Stimulated activated CD8-positive, alpha-beta memory T cell treated with anti-CD3 and anti-CD28 coated beads, Interleukin-7, amount 100 ng/mL, for 1 hour (primary cell): ENCODE measurements at places on chromosomes 5 and 9.

- no peak for DNase-seq
These were observed 80.6 kb downstream of the WNK2 start for GRCh38 chr9:93264338-93265125.

GRCh38 chr5:158967541-158967940 lies 132.2 kb downstream of the EBF1 start:
- DNase-seq = no peak

GRCh38 chr5:37029436-37029835 lies 152.9 kb downstream of the NIPBL start:
- DNase-seq = no peak

- no peak for DNase-seq
These were observed 47.7 kb downstream of the SIL1 start for GRCh38 chr5:139150367-139150999.

DNA sequence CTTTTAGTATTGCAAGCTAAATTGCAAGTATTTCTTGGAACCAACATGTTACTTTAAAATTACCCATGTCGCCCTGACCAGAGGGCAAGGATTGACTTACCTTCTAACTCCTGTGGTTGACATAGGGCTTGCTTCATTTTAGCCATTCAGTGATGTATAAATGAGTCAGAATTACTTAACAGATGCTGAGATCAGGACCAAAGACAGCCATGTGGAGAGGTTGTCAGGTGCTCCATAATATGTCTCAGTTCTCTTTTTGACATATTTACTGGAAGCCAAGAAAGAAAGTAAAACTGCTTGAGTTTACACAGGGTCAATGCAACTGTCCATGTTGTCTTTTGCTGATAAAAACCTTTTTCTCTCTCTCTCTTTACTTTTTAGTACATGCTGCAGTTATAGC lies 33.2 kb downstream of the F2RL2 start:
- DNase-seq = no peak

DNA sequence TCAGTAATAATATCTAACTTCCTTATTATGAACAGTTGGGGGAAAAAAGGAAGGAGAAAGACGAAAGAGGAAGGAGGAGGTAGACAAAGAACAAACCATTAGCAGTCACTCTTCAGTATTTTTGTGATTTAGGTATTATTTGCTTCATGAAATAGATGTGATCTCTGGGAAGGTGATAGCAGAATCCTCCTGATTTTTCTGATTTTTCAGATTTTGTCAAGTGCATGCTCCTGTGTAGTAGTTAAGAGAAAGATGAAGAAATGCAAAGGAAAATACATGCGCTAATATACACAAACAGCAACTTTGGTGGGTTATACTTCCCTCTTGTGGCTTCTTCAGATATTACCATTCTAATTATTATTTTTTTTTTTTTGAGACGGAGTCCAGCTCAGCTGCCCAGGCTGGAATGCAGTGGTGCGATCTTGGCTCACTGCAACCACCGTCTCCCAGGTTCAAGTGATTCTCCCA lies 31.6 kb downstream of the LMNB1 start:
- DNase-seq = no peak
